ENCODE measurements at places on chromosomes 2 and 18. TPM values are rescaled to one million over a fixed set of nuclear protein-coding genes. Genes with fewer than 3 reads are reported as not detected.

Gene LONRF2
- 0.18 TPM for total RNA-seq

Gene NRP2
- 3.1 TPM for total RNA-seq

Gene HOXD11
- total RNA-seq: not detected

Gene ATP8B1
- total RNA-seq: not detected

DNA sequence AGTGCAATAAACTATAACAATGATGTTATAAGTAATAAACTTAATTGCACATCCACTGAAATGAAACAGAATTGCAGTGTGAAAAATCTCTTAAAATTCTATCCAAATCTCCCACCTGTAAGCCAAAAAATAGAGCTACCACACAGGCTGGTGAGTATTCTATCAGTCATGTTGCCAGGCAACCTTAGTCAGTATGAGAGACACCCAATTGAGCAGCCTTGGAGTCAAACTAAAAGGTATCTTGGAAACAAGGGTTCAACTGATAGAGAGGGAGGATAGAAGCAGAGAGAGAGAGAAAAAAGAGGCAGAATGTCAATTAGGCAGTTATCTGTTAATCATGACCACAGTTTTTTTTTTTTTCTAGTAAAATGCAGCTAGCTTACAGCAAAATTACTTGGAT lies 45.8 kb downstream of the GALNT13 start:
- no peak overlapping the region for H3K4me3 ChIP-seq
- DNase-seq: no peak
- H3K27me3 ChIP-seq: no peaks in the 10 kb centered on the region
- no peaks in the 10 kb centered on the region for H3K4me1 ChIP-seq
- no peaks in the 10 kb centered on the region for H3K36me3 ChIP-seq

DNA sequence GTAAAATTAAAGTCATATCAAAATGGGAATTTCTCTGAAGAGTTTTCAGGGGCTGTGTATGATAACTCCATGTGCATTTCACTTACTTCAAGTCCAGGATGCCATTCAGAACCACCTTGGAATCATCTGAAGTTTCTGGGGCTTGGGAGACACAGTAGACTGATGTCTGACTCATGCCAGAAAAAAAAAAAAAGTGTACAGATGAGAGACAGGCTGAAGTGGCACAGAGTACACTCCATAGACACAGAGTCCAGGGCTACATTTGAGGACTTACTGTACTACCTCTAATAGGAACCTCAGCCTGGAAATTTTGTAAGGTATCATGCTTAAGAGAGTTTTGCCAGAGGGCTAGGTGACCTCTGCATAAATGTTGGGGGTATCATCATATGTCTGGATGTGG lies 92.0 kb downstream of the SS18 start:
- no peak for DNase-seq
- no peaks in the 10 kb centered on the region for H3K36me3 ChIP-seq
- H3K4me1 ChIP-seq: no peaks in the 10 kb centered on the region
- H3K27me3 ChIP-seq: no peaks in the 10 kb centered on the region
- no peak overlapping the region for H3K4me3 ChIP-seq

GRCh38 chr18:77551055-77551454 lies 301.4 kb downstream of the GALR1 start:
- H3K36me3 ChIP-seq: no peaks in the 10 kb centered on the region
- peaks cover 41% of the 10 kb centered on the region for H3K27me3 ChIP-seq
- H3K27ac ChIP-seq: no peak overlapping the region
- no peak overlapping the region for H3K4me3 ChIP-seq
- no peak for DNase-seq
- peaks cover 2% of the 10 kb centered on the region for H3K4me1 ChIP-seq

- peaks cover 27% of the 10 kb centered on the region for H3K4me1 ChIP-seq
- no peak for DNase-seq
- H3K36me3 ChIP-seq: no peaks in the 10 kb centered on the region
- no peaks in the 10 kb centered on the region for H3K27me3 ChIP-seq
These were observed 10.2 kb downstream of the TSHZ1 start for GRCh38 chr18:75220551-75221355.

- no peaks in the 10 kb centered on the region for H3K4me1 ChIP-seq
- H3K4me3 ChIP-seq: no peak overlapping the region
- DNase-seq: peak; percentile 5
- H3K27ac ChIP-seq: no peak overlapping the region
- no peaks in the 10 kb centered on the region for H3K27me3 ChIP-seq
- H3K36me3 ChIP-seq: no peaks in the 10 kb centered on the region
These were observed 27.9 kb downstream of the GPC1 start for GRCh38 chr2:240463274-240463865.

DNA sequence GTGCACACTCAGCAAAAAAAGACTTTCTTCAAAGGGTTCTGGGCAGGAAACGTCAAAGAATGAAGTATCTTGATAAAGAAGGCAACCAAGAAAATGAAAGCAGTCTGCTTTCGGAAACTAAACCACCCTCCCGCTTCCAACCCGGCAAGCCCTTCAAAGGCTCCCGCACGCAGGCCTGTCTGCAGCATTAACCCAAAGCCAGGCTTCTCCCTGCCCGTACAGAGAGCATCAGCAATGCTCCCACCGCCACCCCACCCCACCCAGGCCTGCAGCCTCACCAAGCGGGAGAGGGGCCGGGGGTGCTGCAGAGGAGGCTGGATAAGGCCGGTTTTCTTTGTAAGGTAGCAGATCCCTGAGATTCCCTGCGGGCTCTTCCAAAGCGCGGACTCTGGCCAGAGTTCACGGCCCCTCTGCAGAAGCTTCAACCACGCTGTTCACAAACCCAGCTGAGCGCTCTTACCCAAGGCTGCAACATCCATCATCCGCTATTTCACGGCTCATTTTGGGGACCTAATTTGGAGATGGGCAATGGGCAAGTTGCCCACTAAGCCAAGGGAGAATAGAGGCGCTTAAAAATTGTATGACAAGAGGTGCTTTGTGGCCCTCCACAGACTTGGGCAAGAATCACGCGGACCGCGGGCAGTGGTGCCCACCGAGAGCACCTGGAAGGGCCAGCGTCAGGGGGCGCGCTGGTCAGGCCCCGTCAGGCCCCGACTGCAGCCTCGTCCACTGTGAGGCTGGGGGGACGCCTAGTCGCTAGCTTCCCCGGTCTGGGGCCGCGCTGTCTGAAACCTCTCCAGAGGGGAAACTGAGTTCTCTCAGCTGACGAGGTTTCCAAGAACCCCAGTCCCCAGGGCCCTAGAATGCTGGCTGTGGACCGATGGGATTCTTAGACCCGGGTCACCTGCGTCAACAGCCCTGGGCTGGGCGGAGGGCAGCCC lies 225.4 kb upstream of the ID2 start:
- peak overlapping the region; percentile 89 for H3K4me3 ChIP-seq
- H3K27me3 ChIP-seq: no peaks in the 10 kb centered on the region
- H3K36me3 ChIP-seq: peaks cover 4% of the 10 kb centered on the region
- peaks cover 31% of the 10 kb centered on the region for H3K4me1 ChIP-seq

- no peak overlapping the region for H3K27ac ChIP-seq
- no peaks in the 10 kb centered on the region for H3K4me1 ChIP-seq
- peaks cover 16% of the 10 kb centered on the region for H3K27me3 ChIP-seq
These were observed 27.7 kb upstream of the ACTR2 start for GRCh38 chr2:65199891-65200290.

- DNase-seq: no peak
- no peak overlapping the region for H3K4me3 ChIP-seq
- peaks cover 2% of the 10 kb centered on the region for H3K36me3 ChIP-seq
- H3K27ac ChIP-seq: no peak overlapping the region
- H3K27me3 ChIP-seq: peaks cover 58% of the 10 kb centered on the region
These were observed 8.0 kb downstream of the NTSR2 start for GRCh38 chr2:11661891-11662435.

- no peaks in the 10 kb centered on the region for H3K27me3 ChIP-seq
- H3K4me3 ChIP-seq: peak overlapping the region; percentile 49
- H3K27ac ChIP-seq: no peak overlapping the region
- peaks cover 6% of the 10 kb centered on the region for H3K36me3 ChIP-seq
- DNase-seq: no peak
- H3K4me1 ChIP-seq: peaks cover 32% of the 10 kb centered on the region
These were observed 2.5 kb downstream of the SNX17 start for GRCh38 chr2:27372937-27373336.

GRCh38 chr2:108834620-108835019 lies 48.0 kb downstream of the CCDC138 start:
- H3K4me3 ChIP-seq: peak overlapping the region; percentile 32
- no peaks in the 10 kb centered on the region for H3K36me3 ChIP-seq
- no peak for DNase-seq
- peaks cover 3% of the 10 kb centered on the region for H3K4me1 ChIP-seq
- no peak overlapping the region for H3K27ac ChIP-seq

DNA sequence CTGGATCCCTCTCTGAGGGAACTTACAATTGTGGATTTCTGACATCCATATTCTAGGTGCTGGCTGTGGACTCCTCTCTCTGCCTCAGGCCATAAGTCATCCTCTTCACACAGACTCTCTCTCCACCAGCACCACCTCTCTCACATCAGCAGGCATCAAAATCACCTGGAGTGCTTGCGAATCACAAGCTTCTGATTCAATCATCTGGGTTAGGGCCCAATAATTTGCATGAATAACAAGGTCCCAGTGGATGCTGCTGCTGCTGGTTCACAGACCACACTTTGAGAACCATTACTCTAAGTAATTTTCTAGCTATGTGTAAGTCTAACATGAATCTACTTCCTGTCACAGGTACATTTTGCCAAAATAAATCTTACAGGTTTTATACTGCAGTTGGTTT lies 214.9 kb downstream of the DSEL start:
- H3K27me3 ChIP-seq: no peaks in the 10 kb centered on the region
- no peak overlapping the region for H3K4me3 ChIP-seq
- DNase-seq: no peak
- no peaks in the 10 kb centered on the region for H3K36me3 ChIP-seq
- peak overlapping the region; percentile 10 for H3K27ac ChIP-seq

- no peak for DNase-seq
- no peak overlapping the region for H3K27ac ChIP-seq
- no peak overlapping the region for H3K4me3 ChIP-seq
- H3K4me1 ChIP-seq: no peaks in the 10 kb centered on the region
- no peaks in the 10 kb centered on the region for H3K36me3 ChIP-seq
These were observed 145.9 kb upstream of the COPS8 start for GRCh38 chr2:236939721-236940231.

GRCh38 chr18:7068871-7069590 lies 48.6 kb downstream of the LAMA1 start:
- H3K4me1 ChIP-seq: no peaks in the 10 kb centered on the region
- H3K36me3 ChIP-seq: no peaks in the 10 kb centered on the region
- no peaks in the 10 kb centered on the region for H3K27me3 ChIP-seq
- DNase-seq: no peak
- H3K4me3 ChIP-seq: no peak overlapping the region
- no peak overlapping the region for H3K27ac ChIP-seq

- no peak overlapping the region for H3K4me3 ChIP-seq
- DNase-seq: no peak
- peaks cover 1% of the 10 kb centered on the region for H3K27me3 ChIP-seq
- H3K36me3 ChIP-seq: no peaks in the 10 kb centered on the region
- peaks cover 20% of the 10 kb centered on the region for H3K4me1 ChIP-seq
- no peak overlapping the region for H3K27ac ChIP-seq
These were observed 14.1 kb downstream of the ZNF516 start for GRCh38 chr18:76480913-76481312.

- H3K27ac ChIP-seq: peak within 1 kb of the TSS; percentile 88
- peaks cover 11% of the 10 kb centered on the region for H3K4me1 ChIP-seq
- no peaks in the 10 kb centered on the region for H3K27me3 ChIP-seq
- H3K36me3 ChIP-seq: no peaks in the 10 kb centered on the region
- H3K4me3 ChIP-seq: peak within 1 kb of the TSS; percentile 90
- peak; percentile 14 for DNase-seq
These were observed at the start of gene INPP1 for GRCh38 chr2:190343536-190344275. TSS of gene INPP1 (plus strand) at chr2:190343589. CDS start at chr2:190360103, 16,514 bp downstream.

DNA sequence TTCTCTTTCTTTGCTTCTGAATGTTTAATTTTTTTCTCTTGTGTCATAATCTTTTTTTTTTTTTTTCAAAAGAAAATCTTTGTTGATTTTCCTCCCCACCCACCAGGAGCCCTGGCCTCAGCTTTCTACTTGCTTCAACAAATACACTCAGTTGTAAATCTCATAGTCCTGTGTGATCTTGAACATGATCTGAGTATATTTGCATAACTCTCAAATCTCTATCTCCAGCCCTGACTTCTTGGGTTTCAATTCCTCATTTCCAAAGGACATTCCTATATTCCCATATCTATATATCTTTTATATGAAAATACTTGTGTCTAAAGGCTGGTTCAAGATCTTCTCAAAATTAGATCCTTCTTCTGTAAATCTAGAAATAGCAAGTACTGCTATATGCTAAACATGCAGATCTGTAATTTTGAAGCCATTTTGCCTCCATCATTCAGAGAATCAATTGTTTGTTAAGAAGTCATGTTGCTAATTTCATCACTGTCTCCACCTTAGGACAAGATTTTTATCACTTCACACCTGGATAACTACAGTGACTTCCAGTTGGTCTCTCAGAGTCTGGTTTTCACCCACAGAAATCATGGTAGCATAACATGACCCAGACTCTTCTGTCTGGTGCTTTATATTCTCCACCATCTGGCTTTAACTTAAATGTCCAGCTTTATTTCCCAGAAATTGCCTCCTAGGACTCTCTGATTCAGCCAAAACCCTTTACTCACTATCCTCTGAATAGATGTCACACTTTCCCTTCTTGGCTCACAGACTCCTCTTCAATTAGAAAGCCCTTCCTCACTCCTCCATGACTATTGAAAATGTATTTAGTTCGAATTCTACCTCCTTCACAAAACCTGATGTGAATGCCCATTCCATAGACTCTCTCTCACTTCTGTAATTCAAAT lies 98.1 kb downstream of the ZEB2 start:
- H3K27ac ChIP-seq: no peak overlapping the region
- no peaks in the 10 kb centered on the region for H3K27me3 ChIP-seq
- no peaks in the 10 kb centered on the region for H3K36me3 ChIP-seq
- no peak for DNase-seq
- no peak overlapping the region for H3K4me3 ChIP-seq

- DNase-seq: no peak
- no peak overlapping the region for H3K27ac ChIP-seq
- no peak overlapping the region for H3K4me3 ChIP-seq
These were observed 336.5 kb downstream of the TNS1 start for GRCh38 chr2:217666338-217666737.

- H3K4me1 ChIP-seq: peaks cover 2% of the 10 kb centered on the region
- no peaks in the 10 kb centered on the region for H3K36me3 ChIP-seq
- H3K27me3 ChIP-seq: peaks cover 24% of the 10 kb centered on the region
- H3K4me3 ChIP-seq: no peak overlapping the region
- no peak overlapping the region for H3K27ac ChIP-seq
These were observed 121.3 kb downstream of the AGAP1 start for GRCh38 chr2:235614900-235615712.

Measured in T-helper 17 cell (primary cell).